ENCODE measurements at places on chromosomes 3 and 15.

DNA sequence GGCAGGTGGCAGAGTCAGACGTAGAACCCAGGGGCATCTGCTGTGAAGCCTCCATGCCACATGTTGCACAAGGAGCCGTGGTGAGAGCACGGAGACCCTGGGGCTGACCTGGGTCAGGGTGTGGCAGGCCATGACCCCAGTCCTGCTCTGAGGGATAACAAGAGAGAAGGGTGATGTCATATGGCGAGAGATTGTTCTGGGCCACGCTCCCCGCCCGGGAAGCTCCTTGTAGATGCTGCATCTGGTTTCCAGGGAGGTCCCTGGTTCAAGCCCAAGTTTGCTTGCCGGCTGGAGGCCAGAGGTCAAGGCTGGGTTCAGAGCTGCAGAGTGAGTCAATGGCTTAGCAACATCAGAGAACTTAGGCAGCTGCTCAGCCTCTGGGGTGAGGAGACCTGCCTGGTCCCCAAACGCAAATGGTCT is 17.3 kb downstream of the FGD5 start:
- no peak for DNase-seq

DNA sequence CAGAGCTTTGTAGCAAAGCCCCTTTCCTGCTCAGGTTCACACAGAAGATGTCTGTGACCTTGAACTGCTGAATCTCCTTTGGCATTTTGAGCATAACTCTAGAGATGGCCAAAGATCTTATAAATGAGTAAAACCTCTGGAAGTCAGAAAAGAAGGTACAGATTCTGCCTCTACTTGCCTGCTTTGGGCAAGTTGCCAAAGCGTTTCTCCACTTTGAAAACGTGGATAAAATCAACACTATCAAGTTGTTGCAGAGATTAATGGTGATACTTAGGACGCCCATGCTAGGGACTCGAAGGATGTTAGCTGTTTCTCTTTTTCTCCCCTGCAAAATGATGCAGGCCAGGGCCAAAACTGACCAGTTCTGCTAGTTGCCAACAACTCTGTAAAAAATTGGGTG is 68.0 kb upstream of the CMTM7 start:
- DNase-seq: no peak

DNA sequence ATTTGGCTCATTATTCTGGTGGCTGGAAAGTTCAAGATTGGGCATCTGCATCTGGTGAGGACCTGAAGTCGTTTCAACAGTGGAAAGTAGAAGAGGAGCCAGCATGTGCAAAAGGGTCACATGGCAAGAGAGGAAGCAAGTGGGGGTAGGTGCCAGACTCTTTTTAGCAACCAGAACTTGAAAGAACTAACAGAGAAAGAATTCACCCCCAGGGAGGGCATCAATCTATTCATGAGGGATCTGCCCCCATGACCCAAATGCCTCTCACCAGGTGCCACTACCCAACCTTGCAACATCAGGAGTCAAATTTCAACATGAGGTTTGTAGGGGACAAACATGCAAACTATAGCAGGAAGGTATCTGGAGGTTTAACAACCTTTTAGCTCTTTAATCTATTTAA is 10.3 kb upstream of the RYK start:
- DNase-seq: no peak

DNA sequence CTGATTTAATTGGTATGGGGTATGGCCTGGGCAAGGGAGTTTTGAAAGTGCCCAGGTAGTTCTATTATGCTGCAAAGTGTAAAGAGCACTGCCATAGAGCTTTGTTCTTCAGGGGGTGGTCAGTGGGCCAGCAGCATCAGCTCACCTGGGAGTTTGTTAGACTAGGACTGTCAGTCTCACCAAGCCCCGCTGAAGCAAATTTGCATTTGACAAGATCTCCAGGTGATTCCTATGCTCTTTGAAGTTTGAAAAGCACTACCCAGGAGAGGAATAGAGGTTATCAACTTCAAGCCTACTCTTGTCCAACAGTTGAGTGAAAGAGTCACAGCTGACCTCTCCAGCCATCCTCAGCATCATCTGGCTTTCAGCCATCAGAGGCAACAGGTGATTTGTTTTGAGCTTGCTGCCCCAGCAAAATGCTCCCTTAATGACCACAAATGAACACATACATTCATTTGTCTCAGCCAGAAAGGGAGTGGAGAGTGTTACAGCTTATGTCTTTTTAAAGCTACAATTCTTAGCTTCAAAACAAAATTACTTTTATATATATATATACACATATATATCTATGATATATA is 8.0 kb downstream of the ZSCAN2 start:
- DNase-seq: no peak

GRCh38 chr3:156964577-156964976 is 138.4 kb downstream of the LEKR1 start:
- DNase-seq: no peak

DNA sequence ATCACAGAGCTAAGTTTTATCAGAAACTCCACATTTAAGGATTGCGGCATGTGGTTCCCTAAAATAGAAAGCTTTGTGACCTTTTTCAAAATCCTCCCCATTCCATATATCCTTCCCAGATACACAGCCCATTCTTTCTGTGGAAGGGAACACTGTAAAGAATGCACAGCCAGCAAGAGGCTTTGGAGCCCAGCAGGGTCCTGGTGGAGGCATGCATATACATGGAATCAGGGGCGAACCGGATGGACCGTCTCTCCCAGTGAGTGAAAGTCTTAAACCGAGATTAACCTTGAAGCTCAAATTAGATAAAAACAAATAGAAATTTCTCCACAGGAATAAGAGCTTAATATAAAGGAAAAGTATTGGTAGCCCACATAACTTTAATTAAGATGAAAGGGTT is 436.2 kb upstream of the MDFIC2 start:
- DNase-seq: no peak

- peak; percentile 77 for DNase-seq
These were observed at the start of gene CELF6 for GRCh38 chr15:72319985-72320671. Gene CELF6 (minus strand): TSS chr15:72320157. CDS start chr15:72319874, 283 bp downstream.

- DNase-seq: no peak
These were observed 94.7 kb upstream of the RNF7 start for GRCh38 chr3:141643391-141643790.

DNA sequence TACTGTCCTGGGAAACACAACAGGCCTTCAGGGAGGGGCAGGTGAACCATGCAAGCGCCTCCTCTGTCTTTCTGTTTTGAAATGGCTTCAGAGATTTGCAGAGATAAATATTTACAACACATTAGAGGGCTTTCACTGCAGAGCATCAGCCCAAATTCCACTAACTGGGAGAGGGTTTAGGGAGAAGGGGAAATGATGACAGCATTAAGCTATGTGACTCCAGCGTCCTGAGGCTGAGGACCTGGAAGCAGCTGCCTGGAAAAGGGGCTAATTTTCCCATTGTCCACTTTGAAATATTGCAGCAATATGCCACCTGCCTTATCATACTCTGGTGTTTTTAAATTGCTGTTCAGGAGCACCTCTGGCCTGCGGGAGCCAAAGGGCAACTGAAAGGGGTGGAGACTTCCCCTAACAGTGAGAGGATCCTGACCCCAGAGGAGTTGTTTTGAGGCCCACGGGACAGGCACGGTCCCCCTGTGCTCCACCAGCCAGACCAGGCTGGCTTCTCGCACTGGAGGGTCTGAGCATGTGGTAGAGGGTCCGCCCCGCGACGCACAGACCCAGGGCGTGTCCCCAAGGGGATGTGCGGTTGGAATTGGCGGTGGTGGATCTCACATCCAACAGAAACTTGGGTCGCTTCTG is 110.6 kb downstream of the XXYLT1 start:
- DNase-seq: no peak

GRCh38 chr15:37581866-37582532 is 352.4 kb upstream of the TMCO5A start:
- DNase-seq: no peak

DNA sequence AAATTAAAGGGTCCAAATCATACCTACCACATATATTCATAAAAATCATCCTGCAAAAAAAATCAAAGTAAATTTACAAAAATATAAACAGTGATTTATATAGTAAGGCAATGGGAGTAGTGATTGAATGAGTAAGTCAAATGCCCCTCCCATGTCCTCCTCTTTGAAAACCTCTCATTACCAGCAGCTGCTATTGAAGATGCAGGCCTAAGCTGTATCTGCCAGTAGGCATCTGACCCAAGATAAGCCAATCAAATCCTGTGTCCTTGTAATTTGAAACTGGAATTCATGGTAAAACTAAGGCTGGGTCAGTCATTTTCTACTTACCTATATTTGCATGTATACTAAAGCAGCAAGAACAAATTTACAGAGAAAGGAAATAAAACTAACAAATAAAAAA is 60.4 kb upstream of the POU1F1 start:
- no peak for DNase-seq

- peak; percentile 4 for DNase-seq
These were observed 8.9 kb upstream of the IDH3A start for GRCh38 chr15:78140292-78140691.

DNA sequence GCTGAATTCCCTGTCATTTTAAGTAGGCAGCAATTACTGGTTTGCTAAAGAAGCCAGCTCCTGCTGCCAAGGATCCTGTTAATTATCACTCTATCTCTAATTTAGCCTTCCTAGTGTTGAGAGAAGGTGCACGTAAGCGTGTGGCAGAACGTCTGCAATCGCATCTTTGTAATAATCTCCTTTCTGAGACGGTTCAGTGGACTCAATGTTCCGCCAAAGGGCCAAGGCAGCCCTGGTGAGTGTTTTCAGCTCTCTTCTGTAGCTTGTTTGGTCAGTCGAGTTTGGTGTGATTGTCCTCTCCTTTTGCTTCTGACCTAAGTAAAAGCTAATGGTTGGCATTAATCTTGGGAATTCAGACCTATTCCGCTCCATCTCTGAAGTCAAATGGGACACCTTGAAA is 24.2 kb downstream of the MITF start:
- no peak for DNase-seq

DNA sequence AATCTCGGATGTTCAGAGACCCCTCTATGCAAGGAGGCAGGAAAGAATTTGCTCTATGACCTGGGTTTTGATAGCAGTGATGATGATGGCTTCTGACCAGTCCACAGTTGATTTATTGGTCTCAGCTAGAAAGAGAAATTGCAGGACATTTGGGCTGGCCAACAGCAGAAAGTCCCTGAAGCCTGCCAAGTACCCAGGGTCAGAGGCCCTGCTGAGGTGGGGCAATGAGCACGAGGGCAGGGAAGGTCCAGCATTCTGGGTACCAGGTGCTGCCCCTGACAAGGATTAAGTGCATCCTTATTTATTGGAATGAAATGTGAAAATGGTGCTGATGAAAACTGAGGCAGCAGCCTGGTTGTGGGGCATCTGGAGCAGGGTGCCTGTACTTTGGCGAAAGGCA is 19.8 kb downstream of the C3orf62 start:
- DNase-seq: no peak

DNA sequence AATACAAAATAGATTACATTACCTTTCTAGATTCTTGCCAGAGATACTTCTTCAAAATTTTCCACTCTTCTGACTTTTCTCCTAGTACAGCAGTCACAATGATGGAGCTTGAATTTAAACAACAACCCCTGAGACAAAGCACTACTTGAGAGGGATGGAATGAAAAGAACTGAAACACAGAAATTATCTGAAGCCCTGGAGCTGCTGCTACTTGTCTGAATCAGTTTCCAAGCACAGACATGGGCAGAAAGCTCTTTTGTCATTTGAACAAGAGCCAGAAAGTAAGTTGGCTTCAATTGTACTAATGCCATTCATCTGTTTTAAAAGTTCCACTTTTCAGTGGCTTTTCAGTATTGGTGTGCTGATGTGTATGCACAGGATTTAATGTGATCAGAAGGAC is 718.5 kb upstream of the ARPP21 start:
- DNase-seq: no peak

DNA sequence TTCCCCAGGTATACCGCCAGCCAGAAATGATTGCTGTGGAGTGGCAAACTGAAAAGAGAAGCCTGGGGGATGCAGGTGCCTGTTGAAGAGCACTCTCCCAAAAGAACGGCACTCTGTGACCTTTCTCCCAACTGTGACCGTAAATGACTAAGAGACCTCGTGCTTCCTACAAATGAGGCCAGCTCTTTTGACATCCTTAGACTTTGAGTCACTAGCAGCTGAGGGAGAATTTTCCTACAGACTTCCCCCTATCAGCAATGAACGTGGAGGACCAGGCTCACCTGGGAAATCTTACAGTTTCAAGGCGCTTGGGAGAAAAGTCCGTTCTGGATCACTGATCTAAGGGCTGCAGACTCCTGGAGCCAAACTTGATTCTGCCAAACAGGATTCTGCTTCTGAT is 8.6 kb downstream of the AQP9 start:
- DNase-seq: no peak

DNA sequence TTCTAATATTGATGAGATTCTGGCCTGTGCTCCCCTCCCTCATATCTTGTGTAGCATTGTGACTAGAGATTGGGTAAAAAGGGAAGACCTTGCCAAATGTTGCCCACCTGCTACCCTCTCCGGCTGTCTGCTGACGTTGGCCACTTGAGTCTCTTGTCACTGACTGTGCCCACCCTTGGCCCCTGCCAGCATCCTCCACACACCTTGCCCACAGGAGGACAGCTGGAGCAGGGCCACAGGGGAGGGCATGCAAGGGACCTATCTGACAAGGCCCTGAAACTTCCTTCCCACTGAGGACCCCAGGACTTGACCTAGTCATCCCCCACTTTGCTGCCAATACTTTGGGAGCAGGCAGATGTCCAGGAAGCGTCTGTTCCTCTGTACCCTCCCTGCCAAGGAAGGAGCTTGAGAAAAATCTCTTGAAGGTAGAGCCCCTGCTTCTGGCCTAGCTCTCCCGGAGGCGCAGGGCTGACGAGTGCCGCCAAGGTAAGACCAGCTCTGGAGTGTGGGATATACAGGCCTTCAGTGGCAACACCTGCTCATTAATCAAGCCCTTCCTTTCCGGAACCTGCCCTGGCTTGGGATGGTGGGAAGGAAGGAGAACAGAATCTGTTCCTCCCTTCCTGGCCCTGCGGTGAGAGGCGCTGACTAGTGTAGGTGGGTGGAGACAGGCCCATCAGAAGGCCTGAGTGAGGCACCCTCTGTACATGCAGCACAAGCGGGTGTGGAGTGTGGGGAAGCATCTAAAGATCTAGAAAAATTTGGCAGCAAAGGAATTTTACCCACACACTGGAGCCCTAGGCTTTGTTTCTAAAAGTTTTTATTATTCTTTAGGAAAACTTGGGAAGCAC is 4.9 kb upstream of the PAK6 start:
- DNase-seq: no peak

- DNase-seq: no peak
These were observed 61.4 kb downstream of the BFSP2 start for GRCh38 chr3:133461291-133461690.

- DNase-seq: no peak
These were observed 928 bp downstream of the ANKRD34C start for GRCh38 chr15:79283252-79284048.

- DNase-seq: no peak
These were observed 141.0 kb downstream of the GABRB3 start for GRCh38 chr15:26631894-26632293.

- DNase-seq: no peak
These were observed 5.5 kb upstream of the KY start for GRCh38 chr3:134656211-134656800.

DNA sequence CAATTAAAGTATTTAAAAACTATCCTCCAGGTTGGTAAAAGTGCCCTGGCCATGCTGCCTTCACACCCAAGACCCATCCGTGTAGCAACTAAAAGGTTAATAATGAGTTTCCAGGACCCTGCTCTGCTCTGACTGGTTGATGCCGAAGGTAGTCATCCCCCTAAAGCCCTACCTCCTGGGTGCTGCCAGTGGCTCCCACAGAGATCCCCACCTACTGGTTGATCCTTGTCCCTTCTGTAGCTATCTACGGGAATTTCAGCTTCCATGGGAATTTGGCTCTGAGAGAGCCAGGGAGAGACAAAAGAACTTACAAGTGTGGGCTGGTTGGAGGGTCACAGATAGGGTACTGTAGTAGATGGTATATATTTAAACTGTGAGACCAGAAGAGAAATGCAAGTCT is 110.6 kb upstream of the NANOGP8 start:
- no peak for DNase-seq

Data from Kasumi-1 (cell line).